Peyer's patch (tissue), 4 donors: ENCODE measurements at places on chromosomes 1 and 21. TPM values are rescaled to one million over a fixed set of nuclear protein-coding genes. Genes with fewer than 3 reads are reported as not detected.

DNA sequence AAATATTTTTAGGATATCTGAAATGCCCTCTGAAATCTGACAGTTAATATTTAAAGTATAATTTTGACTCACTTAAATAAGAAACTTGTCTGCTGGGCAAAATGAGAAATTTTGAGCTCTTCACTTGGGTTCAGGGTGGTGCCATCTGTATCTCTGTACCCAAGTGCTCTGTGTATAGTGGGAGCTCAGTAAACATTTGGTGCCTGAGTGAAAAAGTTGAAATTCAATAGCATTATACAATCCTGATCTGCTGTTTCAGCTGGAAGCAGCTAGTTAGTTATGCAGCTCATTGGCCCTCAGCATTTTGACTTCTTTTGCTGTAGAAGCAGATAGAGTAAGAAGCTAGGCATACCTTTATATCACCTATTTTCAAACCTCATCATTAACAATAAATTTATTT lies 73.3 kb downstream of the RPE65 start:
- no peak for DNase-seq

DNA sequence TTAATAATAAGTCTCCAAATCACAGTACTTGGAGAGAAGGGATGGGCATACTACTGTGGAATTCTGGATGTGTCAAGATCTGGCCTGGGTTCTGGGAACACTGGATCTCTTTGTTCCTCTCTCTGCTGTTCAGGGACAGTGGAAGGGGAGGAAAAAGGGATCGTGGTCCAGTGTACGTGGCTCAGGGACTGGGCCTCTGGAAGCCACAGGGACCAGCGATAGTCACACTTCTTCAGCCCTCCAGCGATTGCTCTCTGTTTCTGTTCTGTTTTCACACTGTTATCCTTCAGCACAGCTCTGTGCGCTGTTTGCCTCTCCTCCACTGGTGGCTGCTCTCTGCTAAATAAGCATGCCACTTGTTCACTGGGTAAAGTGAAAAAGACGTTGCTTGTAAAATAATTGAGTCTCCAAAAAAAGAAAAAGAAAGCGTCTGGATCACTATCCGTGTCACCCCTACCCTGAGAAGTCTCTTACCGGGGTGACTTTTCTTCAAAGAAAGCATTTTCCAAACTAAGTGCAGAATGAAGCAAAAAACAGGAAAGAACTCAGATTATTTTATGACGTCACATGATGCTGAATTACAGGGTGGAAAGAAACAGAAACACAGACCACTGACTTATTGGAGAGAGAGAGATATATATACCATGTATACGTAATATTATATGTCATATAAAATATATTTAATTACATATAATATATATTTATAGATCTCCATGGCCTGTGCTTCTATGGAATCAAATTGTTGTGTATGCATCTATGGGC lies 279.4 kb downstream of the RGS7 start:
- no peak for DNase-seq

- no peak for DNase-seq
These were observed 1.5 kb downstream of the KISS1 start for GRCh38 chr1:204194771-204195170.

GRCh38 chr1:72643142-72643541 lies 360.8 kb upstream of the NEGR1 start:
- no peak for DNase-seq

- no peak for DNase-seq
These were observed 13.0 kb downstream of the RIMS3 start for GRCh38 chr1:40652468-40652867.

DNA sequence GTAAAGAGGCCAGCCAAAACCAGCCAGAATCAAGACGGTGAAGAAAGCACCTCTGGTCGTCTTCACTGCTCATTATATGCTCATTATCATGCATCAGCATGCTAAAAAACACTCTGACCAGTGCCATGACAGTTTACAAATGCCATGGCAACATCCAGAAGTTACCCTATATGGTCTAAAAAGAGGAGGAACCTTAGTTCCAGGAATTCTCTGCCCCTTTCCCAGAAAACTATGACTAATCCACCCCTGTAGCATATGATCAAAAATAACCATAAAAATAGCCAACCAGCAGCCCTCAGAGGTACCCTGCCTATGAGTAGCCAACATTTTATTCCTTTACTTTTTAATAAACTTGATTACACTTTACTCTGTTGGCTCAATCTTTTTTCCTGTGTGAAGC lies 34.2 kb upstream of the PBX1 start:
- no peak for DNase-seq

- DNase-seq = no peak
These were observed 37.6 kb downstream of the DUSP10 start for GRCh38 chr1:221704306-221704705.

DNA sequence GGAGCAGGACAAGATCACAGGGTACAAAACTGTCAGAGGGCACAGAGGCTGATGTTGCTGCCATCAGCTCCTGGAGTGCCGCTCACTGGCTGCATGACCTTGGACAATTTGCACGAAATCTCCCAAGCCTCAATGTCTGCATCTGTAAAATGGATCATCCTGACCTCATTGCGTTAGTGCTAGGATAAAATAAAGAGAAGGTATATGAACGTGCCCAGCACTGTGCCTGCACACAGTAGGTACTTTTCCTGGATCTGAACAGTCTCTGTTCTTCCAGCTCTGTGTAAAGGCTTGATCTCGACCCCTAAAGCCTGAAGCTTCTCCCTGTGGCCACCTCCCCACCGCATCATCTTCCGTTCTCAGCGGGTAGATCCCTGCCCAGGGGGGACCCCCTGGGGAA lies 12.9 kb downstream of the TNFRSF1B start:
- no peak for DNase-seq

GRCh38 chr1:194161591-194161990 lies 975.2 kb upstream of the B3GALT2 start:
- DNase-seq = no peak

GRCh38 chr1:37575692-37576091 lies 19.0 kb downstream of the DNALI1 start:
- DNase-seq = no peak

GRCh38 chr1:205693421-205693991 lies 13.2 kb upstream of the SLC45A3 start:
- DNase-seq = no peak

DNA sequence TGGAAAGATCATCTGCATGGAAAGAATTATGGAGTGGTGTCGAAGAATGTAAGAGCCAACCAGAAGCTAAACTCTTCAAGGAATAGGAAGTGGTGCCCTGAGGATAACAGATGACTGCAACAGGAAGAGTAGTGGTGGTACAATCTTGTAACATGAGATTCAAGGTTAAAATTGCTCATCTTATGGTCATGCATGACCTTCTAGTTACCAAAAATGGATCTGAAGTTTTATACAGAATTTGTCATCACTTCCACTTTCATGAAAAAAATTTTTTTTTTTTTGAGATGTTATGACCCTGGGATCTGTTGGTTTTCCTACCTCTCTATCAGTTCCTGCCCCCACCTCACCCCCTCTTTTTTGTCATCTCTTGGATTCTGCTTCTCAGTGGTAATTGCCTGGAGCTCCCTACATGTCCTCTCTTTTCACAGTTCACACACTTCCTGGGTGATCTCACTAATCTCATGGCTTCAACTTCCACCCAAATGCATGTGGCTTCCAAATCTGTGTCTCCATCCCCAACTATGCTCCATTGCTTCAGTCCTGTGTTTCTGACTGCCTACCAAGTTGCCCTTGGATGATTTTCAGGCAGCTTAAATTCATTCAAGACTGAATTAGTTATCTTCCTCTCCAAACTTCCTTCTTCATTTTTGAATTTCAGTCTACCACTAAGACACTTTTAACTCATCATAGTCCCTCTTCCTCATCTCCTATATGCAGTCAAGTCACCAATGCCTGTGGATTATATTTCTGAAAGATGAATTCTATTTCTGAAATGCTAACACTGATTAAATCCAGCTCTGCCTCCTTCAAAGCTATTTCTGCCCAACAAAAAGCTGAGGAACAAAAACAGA lies 48.4 kb downstream of the SLAMF6 start:
- no peak for DNase-seq

DNA sequence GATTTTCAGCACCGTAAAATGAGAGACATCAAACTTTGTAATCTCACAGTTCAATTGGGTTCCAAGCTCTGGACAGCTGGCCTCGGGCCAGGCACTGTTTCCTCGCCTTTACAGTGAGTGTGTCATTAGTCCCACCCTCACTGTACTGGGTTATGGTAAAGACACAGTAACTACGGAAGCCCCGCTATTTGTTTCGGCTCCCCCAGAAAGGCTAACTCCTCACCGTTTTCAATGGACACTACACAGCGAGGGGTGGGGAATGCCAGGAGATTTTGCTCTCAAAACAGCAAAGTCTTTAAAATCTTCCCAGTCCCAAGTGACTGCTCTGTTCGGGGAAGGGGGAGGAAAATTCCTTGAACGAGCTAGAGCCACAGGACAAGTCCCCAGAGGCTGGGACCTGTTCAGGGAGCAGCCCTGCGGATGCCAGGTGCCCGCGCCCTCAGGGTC lies 757 bp upstream of the SPSB1 start:
- peak; percentile 86 for DNase-seq

DNA sequence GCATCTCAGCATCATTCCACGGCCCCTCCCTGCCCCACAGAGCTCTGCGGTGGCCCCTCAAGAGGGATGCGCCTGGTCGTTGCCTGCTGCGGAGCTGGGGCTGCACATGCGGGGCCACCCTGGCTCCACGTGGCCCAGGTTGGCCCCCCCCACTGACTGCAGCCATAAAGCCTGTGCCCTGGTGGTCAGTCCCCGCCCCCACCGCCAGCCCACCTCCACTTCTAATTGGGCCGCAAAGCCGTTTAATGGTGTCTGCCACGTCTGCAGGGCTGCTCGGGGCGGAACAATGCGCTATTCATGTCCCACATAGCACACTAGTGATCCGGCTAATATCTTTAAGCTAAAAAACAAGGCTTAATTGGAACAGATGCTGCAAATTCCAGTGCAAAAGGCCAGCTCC lies 33.5 kb upstream of the ACTRT2 start:
- DNase-seq = no peak

DNA sequence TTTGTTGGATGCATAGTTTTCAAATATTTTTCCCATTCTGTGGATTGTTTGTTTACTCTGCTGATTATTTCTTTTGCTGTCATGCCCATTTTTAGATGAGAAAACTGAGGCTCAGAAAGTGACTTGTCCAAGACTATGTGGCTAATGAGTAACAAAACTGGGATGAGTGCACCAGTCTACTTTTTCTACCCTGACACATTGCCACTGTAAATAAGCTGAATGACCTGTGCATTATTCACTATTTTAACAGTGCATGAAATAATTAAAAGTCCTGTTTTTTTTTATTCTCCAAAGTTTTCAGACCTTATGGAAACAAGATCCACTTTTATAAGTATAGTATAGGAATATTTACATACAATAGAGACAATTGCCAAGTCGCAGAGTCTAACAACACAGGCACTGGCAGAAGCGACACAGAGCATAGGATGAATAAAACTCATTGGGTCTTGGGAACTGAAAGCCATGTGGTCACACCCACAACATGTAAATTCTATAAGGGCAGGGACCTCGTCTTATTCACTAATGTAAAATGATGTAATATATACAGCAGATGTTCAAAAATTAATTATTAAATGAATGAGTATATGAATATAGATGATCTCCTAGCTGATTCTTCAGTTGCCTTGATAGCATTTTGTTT lies 45.2 kb downstream of the HLX start:
- no peak for DNase-seq

DNA sequence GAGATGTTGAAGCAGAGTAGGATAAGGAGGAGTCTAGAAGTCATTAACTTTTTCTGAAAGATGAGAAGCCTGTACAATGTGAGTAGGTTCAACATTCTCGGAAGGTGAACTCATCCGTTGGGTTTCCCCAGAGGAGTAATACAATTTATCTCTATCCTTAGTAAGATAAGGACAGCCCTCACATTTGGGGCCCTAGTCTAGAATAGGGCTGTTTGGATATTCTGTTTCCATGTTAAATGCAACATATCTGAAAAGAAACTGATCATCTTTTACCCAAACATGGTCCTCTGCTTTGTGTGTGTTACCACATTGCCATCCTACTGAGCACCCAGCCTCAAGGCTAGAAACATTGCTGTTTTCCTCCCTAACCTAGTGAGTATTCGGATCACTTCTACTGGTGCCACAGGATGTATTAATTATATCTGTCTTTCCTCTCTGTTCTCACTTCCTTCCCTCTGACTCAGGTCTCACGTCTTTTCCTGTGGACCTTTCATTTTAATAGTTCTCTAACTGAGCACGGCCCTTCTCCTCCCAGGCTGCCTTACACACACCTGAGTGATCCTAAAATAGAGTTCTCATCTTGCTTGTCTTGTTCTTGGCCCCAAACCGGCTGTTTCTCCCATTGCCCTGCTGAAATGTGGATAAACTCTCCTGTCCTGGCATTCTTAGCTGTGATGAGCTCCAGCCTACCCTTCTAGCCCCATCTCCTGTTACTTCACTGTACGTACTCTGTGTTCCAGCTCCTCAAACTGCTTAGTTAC lies 91.7 kb downstream of the CDC14A start:
- DNase-seq = no peak

- DNase-seq = no peak
These were observed 1.2 kb downstream of the LAMC1 start for GRCh38 chr1:183024317-183025009.

- no peak for DNase-seq
These were observed 189.4 kb upstream of the FGGY start for GRCh38 chr1:59107516-59107915.

DNA sequence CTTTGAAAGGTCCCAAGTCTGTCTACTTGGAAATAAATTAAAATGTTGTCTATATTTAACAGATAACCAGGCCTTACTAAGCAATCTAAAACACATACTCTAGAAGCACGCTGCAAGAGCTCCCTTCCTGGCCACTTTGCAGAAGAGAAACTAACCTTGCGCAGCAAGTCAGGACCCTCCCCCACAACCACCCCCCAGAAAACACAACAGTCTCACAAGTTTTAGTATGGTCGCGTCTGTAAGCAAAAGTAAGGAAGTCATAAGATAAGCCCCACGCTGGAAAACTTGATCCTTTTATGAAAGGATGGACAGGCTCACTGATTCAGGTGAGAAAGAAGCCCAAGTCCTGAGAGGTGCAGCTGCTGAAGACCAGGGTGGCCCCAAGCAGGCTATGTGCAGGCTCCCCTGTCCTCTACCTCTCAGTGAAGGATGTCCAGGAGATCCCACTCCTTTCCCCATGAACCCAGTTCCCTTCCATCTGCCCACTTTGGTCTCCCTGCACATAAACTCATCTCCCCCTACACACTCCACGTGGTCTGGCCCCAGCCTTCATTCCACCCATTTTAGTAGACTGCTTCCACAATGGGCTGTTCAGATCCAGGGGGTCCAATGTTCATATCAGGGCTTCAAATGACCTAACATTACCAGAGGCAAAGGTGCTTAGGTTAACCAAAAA lies 23.8 kb downstream of the HIVEP3 start:
- DNase-seq = no peak

- no peak for DNase-seq
These were observed 100.3 kb upstream of the BARHL2 start for GRCh38 chr1:90817399-90817798.

Gene AKNAD1
- total RNA-seq = not detected

Gene HES4
- 12.4 TPM for total RNA-seq

Gene SYTL1
- 37.1 TPM for total RNA-seq

Gene COL11A1
- total RNA-seq = not detected

Gene MEX3A
- total RNA-seq = not detected

Gene PCNX2
- 13.5 TPM for total RNA-seq

Gene CLCA1
- 130 TPM for total RNA-seq

Gene GUCA2A
- total RNA-seq = 1,270 TPM

Gene C1orf159
- total RNA-seq = 14.0 TPM

Gene CAMK2N1
- total RNA-seq = 83.0 TPM

Gene ZYG11A
- total RNA-seq = not detected

Gene RNU1-2
- under 0.01 TPM for total RNA-seq

Gene C4BPA
- 2.6 TPM for total RNA-seq
